ENCODE measurements at places on chromosomes 11 and 22.

DNA sequence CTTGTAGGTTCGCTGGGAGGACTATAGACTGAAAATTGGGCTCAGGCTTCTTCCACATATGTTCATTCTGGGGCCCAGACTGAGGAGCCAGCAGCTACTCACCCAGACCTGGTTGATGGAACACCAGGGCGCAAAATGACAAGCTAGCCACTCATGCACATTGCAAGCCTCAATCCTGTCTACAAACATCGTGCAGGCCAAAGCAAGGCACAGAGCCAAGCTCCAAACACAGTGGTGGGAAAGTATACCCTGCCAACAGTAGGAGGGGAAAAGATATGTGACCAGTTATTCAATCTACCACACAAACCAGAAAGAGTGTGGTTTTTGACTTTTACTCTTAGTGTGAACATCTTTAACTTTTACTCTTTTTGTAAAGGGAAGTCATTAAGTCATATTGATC is 660.5 kb downstream of the NTM start:
- no peak for DNase-seq

DNA sequence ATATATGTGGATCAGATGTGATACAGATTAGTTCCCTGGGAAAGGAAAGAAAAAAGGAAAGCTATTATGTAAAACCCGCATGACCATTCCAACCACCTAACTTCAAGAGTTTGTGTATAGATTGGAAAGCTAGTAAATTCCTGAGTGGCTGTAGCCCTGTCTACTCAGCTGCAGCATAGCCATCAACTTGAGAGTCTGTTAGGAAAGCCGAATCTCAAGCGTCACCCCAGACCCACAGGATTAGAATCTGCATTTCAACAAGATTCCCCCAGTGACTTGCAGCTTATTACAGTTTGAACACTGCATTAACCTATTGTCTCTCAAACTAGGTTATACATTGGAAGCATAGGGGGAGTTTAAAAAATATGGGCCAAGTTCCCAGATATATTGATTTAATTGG is 921.7 kb downstream of the LRRC4C start:
- no peak for DNase-seq

DNA sequence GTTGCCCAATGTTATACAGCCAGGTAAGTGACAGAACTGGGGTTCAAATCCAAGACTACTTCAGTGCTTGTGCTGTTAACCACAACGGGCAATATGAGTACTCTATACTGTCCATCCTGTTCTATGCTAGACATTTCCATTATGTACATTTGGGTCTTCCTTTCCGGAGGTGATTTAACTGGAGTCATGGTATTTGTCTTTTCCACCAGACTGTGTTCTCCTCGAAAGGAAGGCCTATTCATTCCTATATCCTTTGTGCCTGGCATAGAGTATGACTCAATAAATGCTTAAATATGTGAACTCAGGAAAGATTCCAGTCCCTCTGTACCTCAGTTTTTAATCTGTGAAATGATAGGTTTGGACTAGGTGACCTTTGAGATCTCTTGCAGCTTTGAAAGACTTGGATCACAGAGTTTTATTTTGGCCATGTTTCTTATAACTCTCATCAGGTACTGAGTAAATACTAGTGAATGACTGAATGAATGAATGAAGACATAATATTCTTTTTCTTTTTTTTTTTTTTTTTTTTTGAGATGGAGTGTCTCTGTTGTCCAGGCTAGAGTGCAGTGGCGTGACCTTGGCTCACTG is 6.6 kb downstream of the RNF121 start:
- no peak for DNase-seq

- no peak for DNase-seq
Observed at GRCh38 chr11:118430956-118431355, 5.3 kb upstream of the KMT2A start.

DNA sequence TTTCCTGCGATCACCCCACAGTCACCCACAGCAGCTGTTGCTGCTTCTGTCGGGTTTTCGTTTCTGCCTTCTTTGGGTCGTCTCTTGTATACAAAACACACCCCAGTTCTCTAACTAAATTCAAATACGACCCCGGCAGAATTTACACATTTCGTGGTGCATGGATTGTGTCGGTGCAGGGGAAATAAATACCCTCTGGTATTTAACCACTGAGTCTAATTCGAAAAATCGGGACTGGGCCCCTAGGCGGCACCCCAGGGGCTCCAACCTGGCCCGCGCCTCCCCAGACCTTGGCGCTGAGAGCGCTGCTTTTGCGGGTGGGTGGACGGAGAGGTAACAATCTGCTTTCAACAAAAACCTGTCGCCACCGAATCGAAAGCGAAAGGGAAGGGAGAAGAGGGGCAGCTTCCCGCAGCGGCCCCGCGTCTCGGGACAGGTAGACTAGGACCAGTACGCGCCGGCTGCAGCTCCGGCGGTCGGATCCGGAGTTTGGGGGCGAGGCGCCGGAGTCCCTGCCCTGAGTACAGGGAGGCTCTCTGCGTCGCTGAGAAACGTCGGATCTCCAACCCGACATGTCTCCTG is 4.4 kb downstream of the ALX4 start:
- DNase-seq: no peak

DNA sequence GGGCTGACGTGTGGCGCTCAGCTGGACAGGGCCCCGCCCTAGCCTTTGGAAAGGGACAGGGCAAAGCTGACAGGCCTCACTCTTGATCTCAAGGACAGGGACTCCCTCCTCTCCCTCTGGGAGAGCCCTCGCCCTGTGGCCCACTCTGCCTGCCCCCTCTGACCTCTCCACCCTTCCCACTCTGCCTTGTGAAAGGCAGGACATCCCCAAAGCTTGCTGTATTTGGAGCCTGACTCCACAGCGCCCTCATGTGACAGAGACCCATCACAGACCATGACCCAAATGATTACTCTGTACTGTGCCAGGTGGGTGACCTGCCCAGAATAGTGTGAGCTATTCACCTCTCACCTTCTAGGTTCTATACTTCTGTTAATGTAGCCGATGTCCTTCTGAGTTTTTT is 18.8 kb downstream of the P2RY2 start:
- DNase-seq: peak; percentile 4

DNA sequence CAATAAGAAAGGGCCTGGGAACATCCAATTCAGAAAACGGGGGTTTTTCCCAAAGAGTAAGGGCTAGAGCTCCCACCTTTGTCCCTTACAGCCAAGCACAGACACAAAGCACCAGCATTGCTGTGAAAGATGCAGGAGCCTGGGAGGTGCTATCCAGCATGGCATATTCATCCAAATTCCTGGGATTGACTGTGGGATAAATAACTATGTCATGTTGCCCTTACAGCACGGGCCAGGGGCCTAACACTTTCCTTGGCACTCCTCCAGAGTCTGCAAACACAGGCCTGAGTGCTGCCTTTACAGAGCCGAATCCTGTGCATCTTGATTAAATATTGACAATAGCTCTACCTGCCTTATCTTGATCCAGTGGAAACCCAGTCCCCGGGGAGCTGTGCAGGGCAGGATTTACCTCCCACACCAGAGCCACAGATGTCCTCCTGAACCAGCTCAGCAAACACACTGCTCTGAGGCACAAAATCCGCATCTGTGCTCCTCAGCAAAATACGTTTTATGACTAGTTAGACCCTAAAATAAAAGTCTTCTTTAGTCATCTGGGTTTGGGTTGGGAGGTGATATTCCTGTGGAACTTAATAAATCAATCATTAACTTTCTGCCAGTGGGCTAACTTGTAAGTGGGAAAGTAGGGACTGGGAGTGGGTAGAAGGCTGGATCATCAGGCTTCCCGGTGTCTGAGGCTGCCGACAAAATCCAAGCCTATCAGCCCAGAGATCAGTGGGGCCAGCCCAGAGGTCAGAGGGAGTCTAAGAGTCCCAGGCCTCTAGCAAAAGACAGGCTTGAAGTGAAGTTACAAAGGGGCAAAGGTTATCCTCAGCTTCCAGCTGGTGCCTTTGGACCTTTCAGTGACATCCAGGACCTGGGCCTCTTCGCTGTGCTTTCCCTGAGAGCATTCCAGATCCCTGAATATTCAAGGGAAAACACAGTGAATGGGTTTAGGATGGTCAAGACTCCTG is 36.5 kb downstream of the POU2AF3 start:
- no peak for DNase-seq

DNA sequence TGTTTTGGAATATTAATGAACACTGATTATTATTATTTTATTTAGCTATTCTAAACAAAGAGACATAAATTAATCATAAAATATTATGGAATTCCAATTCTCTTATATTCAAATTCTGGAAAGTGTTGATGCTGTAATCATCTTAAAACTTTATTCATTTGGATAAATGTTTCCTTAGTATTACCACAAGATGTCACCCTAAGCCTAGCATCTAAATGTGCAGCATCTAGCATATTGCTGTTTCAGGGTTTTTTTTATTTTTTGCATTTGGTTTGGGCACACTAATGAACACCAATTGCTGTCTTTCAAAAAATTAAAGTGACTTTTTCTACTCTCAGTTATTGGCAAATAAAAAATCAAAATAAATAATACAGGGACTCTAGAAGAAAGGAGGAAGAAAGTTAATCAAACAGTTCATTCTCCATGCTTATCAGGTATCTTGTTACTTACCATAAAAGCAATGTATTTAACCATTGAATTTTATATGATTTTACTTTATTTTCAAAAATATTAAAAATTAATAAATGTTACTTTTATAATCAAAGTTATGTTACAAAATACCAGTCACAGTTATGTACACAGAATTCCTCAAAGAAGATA is 31.8 kb downstream of the DLG2 start:
- no peak for DNase-seq

DNA sequence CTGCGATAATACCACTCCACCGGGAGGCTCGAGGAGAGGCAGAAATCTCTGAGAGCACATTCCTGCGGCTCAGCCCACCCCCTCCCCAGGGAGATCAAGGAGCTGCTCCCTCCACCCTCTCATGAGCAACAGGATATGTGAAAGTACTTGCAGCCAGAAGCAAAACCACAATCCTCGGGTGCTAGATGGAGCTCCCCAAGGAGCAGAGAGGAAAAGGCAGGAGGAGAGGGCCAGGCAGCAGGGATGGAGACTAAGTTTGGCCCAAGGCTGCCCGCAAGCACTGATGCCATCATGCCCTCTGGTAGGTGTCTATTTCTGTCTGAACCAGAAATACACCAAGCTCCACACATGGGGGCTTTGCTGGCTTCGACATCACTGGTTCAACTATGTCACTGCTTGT is 22.3 kb downstream of the VPS37C start:
- no peak for DNase-seq
